Heart left ventricle (tissue), 16 donors: ENCODE measurements at places on chromosomes 3 and 15. TPM values are rescaled to one million over a fixed set of nuclear protein-coding genes. Genes with fewer than 3 reads are reported as not detected.

- no peaks in the 10 kb centered on the region for H3K27me3 ChIP-seq
- H3K27ac ChIP-seq: no peak overlapping the region
- no peak for DNase-seq
- H3K4me3 ChIP-seq: no peak overlapping the region
- H3K36me3 ChIP-seq: peaks cover 25% of the 10 kb centered on the region
- H3K4me1 ChIP-seq: no peaks in the 10 kb centered on the region
These were observed 40.3 kb downstream of the USP50 start for GRCh38 chr15:50506121-50506520.

GOLGA6D gene
- not detected for total RNA-seq

GRCh38 chr3:185153861-185154629 lies 1.2 kb upstream of the C3orf70 start:
- H3K36me3 ChIP-seq: no peaks in the 10 kb centered on the region
- no peak overlapping the region for H3K27ac ChIP-seq
- peaks cover 7% of the 10 kb centered on the region for H3K27me3 ChIP-seq
- no peak overlapping the region for H3K4me3 ChIP-seq
- no peaks in the 10 kb centered on the region for H3K4me1 ChIP-seq

MORC1 gene
- not detected for total RNA-seq

- H3K27ac ChIP-seq: no peak overlapping the region
- DNase-seq: no peak
- no peaks in the 10 kb centered on the region for H3K36me3 ChIP-seq
- H3K4me1 ChIP-seq: no peaks in the 10 kb centered on the region
- no peak overlapping the region for H3K4me3 ChIP-seq
- no peaks in the 10 kb centered on the region for H3K27me3 ChIP-seq
These were observed 95.0 kb upstream of the CCDC80 start for GRCh38 chr3:112735926-112736325.

DNA sequence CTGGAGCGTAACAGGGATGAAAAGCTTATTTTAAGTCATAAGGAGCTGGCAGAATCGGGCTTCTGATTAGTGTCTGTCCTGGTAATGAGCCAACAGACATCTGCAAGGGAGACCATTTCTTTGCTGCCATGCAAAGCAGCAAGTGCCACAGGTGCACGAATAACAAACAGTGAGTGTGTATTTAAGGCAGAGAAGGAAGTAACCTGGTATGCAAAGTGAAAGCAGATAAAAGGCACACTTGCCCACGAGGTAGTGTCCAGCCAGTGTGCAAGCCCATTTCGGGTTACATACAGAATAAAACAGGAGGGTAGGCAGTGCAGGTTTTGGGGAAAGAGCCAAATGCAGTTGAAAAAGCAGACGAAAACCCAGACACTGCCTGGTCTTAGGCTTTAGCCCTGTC lies 1153.7 kb downstream of the SI start:
- no peak overlapping the region for H3K27ac ChIP-seq
- no peaks in the 10 kb centered on the region for H3K4me1 ChIP-seq
- H3K4me3 ChIP-seq: no peak overlapping the region
- no peaks in the 10 kb centered on the region for H3K36me3 ChIP-seq
- H3K27me3 ChIP-seq: no peaks in the 10 kb centered on the region

DNA sequence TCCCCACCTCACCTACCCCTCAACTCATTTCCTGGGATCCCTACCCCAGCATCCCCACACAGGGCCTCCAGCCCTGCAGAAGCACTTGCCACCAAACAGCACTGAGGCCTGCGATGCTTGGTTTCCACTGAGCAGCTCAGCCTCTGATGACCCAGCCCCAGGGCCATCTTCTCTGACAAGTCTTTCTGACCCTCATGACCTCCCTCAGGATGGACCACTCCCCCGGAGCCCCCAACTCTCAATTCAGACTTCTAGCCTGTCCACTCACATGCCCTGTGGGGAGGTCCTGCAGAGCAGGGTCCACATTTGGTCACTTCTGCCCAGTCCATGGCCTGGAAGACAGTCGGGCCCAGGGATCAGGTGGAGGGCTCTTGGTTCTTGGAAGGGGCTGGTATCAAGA lies 63.4 kb upstream of the SPATA12 start:
- H3K4me3 ChIP-seq: no peak overlapping the region
- no peaks in the 10 kb centered on the region for H3K27me3 ChIP-seq

DNA sequence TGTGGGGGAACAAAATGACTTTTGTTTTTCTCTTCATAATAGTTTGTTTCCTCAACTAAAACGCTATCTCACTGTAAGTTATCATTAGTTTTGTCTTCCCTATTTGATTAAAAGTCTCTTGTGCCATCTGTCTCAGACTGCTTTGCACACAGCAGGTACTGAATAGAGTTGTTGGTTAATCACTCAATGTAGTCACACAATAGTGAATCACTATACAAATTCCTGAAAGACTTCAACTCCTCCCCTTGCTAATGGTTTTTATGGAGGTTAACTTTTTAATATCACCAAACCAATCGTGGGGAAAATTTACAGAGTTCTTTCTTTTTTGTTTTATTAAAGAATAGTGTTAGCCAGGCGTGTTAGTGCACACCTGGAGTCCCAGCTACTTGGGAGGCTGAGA lies 2.6 kb upstream of the NGLY1 start:
- H3K4me1 ChIP-seq: peaks cover 37% of the 10 kb centered on the region
- DNase-seq: no peak
- H3K27me3 ChIP-seq: no peaks in the 10 kb centered on the region
- no peak overlapping the region for H3K27ac ChIP-seq

DNA sequence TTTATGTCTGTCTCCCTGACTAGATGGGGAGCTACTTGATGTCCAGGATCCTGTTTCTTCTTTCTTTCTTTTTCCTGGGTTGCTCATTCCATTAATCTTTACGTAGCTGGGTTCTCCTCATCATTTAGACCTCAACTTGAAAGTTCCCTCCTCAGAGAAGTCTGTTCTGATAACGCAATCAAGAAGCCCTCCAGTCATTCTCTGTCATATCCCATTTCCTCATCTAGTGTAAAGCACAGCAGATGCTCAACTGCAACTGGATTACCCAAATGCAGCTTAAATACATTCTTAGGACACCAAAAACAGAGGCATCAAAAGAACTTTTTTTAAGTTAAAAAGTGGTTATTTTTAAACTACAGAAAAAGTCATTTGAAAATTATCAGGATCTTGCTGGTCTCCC lies 51.7 kb upstream of the ST3GAL6 start:
- no peak for DNase-seq
- no peaks in the 10 kb centered on the region for H3K4me1 ChIP-seq
- peaks cover 2% of the 10 kb centered on the region for H3K36me3 ChIP-seq
- H3K4me3 ChIP-seq: no peak overlapping the region

- no peaks in the 10 kb centered on the region for H3K36me3 ChIP-seq
- peak overlapping the region; percentile 97 for H3K27ac ChIP-seq
- H3K4me1 ChIP-seq: peaks cover 11% of the 10 kb centered on the region
- H3K4me3 ChIP-seq: peak overlapping the region; percentile 93
- H3K27me3 ChIP-seq: no peaks in the 10 kb centered on the region
These were observed 559 bp downstream of the SENP5 start for GRCh38 chr3:196868297-196868661.

DNA sequence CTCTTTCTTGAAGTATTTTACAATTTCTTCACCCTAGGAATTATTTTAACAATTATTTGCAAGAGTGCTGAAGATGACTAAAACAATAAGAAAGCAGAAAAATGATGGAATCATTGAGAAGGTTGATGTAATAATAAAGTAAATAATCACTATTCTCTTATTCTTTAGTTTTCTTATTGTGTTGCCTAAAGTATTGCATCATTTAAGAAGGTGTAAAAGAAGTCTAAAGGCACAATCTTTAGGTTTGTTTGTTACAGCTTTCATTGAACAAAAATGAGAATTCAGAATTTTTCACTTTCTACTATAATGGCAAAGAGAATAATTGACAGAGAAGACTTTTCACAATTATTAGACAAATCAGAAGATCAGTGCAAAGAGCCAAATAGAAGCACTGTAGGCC lies 65.2 kb downstream of the ASTE1 start:
- no peak for DNase-seq
- H3K27ac ChIP-seq: no peak overlapping the region
- no peak overlapping the region for H3K4me3 ChIP-seq

DNA sequence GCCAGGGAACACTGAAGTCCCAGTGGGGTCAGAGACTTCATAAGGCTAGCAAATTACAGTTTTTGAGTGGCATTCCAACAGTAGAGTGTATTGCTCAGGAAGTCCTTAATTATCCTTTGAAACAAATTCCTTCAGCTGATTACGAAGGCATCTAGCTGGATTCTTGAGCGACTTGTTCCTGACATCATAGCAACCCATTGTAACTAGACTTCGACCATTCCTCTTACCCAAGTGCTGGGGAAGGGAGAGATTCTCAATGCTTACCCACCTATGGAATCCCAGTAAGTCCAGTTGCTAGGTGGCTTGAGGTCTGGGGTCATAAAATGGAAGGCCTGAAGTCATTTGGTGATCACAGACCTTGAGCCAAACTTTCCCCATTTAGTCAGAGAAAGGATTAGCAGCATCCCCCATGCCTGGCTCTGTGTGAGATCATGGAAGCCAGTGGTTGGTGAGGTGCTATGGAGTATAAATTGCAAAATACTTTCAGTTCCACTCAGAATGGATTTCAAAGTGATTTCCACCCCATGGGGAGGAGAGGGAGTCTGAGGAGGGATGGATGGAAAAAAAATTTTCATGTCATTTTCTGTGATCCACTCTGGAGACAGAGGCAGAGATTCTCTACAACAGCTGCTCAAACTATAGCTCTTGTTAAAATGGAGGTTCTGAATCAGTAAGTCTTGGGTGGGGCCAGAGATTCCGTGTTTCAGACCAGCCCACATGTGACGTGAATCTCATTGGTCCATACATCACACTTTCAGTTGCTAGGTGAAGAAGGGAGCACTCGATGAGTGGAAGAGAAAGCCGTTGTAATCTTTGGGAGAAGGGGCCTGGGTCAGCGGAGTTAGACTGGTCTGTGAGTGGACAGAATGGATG lies 45.7 kb downstream of the CD86 start:
- H3K4me3 ChIP-seq: no peak overlapping the region
- no peaks in the 10 kb centered on the region for H3K27me3 ChIP-seq
- H3K4me1 ChIP-seq: no peaks in the 10 kb centered on the region
- no peak overlapping the region for H3K27ac ChIP-seq

GRCh38 chr3:175430983-175431773 lies 572.0 kb downstream of the NAALADL2 start:
- H3K27ac ChIP-seq: no peak overlapping the region
- H3K4me1 ChIP-seq: no peaks in the 10 kb centered on the region
- no peak for DNase-seq
- H3K4me3 ChIP-seq: no peak overlapping the region

DNA sequence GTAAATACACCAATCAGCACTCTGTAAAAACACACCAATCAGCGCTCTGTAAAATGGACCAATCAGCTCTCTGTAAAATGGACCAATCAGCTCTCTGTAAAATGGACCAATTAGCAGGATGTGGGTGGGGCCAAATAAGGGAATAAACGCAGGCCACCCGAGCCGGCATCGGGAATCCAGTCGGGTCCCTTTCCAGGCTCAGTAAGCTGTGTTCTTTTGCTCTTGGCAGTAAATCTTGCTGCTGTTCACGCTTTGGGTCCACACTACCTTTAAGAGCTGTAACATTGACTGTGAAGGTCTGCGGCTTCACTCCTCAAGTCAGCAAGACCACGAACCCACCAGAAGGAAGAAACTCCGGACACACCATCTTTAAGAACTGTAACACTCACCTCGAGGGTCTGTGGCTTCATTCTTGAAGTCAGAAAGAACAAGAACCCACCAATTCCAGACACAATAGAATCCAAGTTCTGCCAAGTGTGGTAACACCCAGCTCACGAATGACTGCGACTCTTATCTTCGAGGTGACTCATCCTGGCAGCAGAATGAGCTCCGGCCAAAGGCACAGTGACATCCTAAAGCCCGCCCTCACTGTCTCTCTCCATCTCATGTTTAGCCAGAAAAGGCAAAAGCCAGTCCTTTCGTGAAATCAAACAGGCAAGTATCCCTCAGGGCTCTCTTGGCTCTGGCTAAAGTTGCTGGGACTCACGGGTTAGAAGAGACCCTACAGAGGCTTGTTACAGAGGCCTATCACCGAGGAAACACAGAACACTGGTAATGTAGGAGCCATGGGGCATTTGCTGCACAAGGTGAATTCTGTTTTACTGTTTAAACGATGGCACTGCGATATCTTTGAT lies 155.2 kb downstream of the FAM43A start:
- H3K4me3 ChIP-seq: no peak overlapping the region
- H3K27me3 ChIP-seq: no peaks in the 10 kb centered on the region
- no peak for DNase-seq
- H3K27ac ChIP-seq: no peak overlapping the region
- H3K4me1 ChIP-seq: peaks cover 9% of the 10 kb centered on the region

DNA sequence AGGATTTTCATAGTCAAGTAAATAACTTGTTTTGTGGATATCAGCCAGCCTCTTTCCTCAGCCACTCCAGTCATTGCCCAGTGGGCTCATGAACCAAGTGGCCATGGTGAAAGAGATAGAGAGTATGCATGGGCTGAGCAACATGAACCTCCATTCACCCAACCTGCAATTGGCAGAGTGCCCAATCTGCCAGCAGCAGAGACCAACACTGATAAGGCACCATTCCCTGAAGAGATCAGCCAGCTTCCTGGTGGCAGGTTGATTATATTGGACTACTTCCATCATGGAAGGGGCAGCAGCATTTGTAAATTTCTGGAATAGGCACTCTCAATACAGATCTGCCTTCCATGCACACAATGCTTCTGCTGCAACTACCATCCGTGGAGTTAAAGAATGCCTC lies 10.3 kb upstream of the MCF2L2 start:
- H3K27me3 ChIP-seq: no peaks in the 10 kb centered on the region
- no peaks in the 10 kb centered on the region for H3K4me1 ChIP-seq
- H3K27ac ChIP-seq: no peak overlapping the region
- H3K36me3 ChIP-seq: no peaks in the 10 kb centered on the region
- no peak overlapping the region for H3K4me3 ChIP-seq

CYFIP1 gene
- total RNA-seq: 35.9 TPM

DNA sequence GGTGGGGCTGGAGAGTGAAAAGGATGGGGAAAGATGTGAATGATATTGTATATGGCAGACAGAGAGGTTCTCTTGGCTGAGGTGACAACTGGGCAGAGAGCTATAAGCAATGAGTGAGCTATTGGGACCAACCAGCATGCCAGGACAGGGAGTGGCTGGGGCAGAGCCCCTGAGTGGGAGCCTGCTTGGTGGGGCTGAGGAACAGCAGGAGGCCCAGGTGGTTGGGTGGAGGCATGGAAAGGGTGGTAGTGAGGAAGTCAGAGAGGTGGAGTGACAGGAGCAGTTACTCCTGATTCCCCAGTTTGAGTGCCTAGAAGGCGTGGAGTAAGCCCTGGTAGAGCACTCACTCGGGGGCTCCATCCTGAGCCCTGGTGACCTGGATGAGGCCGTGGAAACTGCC lies 15.5 kb upstream of the TNFAIP8L3 start:
- no peaks in the 10 kb centered on the region for H3K4me1 ChIP-seq
- no peak overlapping the region for H3K27ac ChIP-seq
- no peaks in the 10 kb centered on the region for H3K27me3 ChIP-seq
- H3K36me3 ChIP-seq: no peaks in the 10 kb centered on the region
- H3K4me3 ChIP-seq: no peak overlapping the region

DNA sequence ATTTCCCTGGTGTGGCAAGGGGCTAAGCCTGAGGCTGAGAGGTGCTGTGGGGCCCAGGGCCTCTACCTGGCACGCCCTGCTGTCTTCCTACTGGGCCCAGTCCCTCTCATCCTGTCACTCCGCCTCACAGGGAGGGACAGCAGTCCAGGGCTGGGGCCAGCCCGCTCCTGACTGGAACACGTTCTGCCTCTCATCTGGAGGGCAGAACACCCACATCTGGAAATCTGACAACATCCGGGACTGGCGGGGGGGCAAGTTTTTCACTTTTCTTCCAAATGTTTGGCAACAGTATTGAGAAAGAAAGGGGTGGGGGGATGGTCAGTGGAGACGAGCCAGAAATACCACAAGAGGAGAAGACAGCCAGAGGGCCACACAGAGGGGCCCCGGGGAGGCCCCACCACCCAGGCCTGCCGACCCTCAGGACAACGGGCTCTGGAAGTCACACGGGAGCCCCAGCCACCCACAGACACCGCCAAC lies 1.8 kb upstream of the MYL3 start:
- H3K27me3 ChIP-seq: no peaks in the 10 kb centered on the region
- peak overlapping the region; percentile 98 for H3K27ac ChIP-seq
- no peaks in the 10 kb centered on the region for H3K36me3 ChIP-seq
- H3K4me3 ChIP-seq: no peak overlapping the region
- peak; percentile 76 for DNase-seq
